ENCODE measurements at places on chromosomes 12 and 14.

DNA sequence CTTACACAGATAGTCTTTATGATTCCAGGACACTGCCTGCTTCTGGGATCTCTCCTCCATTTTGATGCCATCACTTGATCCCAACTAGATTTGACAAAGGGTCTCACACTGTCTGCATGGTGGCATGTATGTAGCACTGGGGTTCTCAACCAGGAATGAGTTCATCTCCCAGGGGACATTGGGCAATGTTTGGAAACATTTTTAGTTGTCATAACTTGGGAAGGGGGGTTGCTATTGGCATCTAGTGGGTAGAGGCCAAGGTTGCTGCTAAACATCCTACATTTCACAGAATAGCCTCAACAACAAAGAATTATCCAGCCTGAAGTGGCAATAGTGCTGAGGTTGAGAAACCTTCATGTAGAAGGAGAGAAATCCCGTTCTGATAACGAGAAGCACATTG is 376.2 kb downstream of the DPF3 start:
- no peak for DNase-seq

DNA sequence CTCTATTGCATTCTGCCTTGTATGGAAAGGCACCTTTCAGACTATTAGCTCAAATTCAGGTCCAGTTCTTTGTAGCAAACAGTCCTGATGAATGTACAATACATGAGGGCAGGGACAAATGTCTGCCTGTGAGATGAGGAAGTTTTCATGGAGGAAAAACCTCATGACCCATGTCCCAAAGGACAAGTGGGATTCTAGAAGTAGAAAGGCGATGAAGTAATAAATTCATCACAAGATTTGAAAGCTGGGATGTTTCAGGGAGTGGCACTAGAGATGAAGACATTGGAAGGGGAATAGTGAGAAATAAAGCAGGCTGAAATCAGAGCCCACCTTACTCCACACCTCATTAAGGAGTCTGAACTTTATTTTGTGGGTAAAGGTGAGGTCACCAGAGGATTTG is 4.2 kb downstream of the CORO1C start:
- no peak for DNase-seq

DNA sequence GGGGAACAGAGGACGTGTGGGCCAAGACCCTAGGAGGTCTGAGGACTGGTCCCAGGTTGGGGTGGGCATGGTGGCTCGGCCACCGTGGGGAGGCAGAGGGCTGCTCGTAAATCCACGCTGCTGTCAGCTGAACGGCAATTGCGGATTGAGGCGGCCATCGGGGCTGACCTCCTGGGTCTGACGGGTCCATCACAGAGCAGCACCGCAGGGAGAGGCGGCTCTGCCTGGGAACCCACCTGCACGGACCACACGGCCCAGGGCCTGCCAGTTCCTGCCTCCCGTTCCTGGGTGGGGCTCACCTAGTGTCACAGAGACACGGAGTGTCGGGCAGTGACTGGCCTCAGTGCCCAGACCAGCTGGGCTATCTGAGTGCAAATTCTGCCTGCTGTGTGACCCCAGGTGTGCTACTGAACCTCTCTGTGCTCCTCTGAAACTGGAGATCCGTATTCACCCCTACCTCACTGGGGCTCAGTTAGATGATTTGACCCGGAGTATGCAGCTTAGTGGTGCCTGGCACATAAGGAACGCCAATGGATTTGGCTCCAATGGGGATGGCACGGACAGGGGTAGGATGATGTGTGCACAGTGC is 53.1 kb downstream of the KIF26A start:
- no peak for DNase-seq

- no peak for DNase-seq
Observed at GRCh38 chr14:74988131-74988530, 14.6 kb upstream of the EIF2B2 start.

- no peak for DNase-seq
Observed at GRCh38 chr12:13195785-13196129, 769 bp upstream of the EMP1 start.

GRCh38 chr12:124745891-124746570 is 117.6 kb downstream of the SCARB1 start:
- DNase-seq, result peak; percentile 77

DNA sequence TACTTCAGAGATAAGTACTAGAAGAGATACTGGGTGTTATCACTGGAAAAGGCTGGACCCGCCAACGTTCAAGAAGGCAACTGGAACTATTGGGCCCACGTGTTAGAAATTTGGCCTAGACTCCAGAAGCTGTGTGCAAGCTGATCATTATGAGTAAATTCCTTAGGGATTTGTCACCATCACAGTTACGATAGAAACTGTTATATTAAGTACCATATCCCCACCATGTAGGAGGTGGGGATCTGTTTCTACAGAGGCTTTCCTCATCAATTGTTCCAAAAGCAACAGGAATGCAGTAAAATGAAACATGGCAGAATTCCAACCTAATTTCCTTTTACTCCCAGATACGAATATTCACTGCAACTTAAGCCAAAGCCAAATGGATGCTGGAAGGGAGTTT is 170.7 kb downstream of the NOVA1 start:
- DNase-seq, result no peak

- DNase-seq, result no peak
Observed at GRCh38 chr14:101230161-101230850, 326.8 kb upstream of the RTL1 start.

GRCh38 chr12:129328235-129328634 is 475.0 kb downstream of the GLT1D1 start:
- no peak for DNase-seq

- DNase-seq, result no peak
Observed at GRCh38 chr12:78835493-78835892, 29.1 kb upstream of the SYT1 start.

- no peak for DNase-seq
Observed at GRCh38 chr12:84786622-84787021, 126.0 kb downstream of the SLC6A15 start.

- no peak for DNase-seq
Observed at GRCh38 chr12:12983420-12984035, 16.5 kb downstream of the HEBP1 start.

DNA sequence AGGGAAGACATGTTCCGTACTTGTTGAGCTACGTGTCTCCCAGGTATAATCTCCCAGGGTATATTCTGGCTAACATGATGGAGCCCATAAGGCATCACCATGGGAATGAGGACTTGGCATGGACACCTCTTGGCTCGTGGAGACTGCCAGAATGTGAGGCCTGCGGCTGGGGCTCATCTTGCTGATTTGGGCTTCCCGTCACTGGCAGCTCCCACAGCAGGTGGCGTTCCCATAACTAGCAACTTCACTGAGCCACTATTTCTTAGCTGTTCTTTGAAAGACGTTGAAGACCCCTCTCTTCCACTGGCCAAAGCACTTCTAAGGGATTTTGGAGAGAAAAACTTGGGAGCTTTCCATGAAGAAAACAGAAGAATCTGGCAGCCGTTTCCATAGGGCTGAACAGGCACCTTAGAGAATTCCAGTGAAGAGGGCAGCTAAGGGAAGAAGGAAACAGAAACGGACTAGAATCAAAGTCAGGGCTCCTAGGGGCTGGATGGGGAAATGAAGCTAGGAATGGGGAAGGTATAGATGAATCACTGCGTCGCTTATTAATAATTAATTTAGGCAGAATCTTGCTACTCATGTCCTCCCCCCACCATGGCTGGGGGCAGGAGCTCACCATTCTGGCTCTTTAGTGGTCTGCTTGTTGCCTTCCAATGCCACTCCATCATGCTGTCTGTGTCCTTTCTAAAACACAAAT is 39.7 kb upstream of the FOS start:
- no peak for DNase-seq

DNA sequence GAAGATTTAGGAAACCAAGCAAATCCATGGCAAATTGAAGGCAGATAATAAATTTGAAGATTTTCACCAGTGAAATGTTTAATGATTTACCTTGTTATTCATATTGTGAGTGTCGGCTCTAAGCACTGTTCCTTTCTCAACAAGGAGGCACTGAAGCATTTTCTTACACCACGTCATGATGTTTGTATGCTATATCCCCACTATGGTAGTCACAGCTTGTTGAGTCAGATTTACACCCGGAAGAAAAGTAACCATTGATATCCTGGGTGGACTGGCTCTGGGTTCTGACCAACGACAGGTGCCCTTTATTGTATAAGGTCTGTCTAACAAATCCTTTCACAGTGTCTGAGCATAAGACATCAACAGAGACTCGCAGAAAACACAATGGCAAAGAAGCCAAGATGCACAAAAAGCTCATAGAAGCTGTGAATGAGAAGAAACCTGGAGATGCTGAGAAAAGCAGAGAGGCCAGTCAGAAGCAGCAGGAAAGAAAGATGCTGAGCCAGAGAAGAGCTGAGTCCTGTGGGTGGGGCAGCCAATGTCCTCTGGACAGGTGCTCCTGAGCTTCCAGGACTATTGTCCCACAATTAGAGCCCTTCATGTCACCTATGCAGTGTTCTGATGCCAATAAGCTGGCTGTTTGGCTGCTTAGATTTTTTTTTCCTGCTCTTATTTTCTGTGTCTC is 49.7 kb upstream of the ARHGAP5 start:
- no peak for DNase-seq

GRCh38 chr12:18583655-18584054 is 154.2 kb downstream of the PLCZ1 start:
- DNase-seq, result no peak

All from neural crest cell (in vitro differentiated cells).